A549 treated with dexamethasone at 1 μM for 4 hours (cell line): ENCODE measurements at places on chromosomes 6 and 20. TPM values are rescaled to one million over a fixed set of nuclear protein-coding genes. Genes with fewer than 3 reads are reported as not detected.

CDK19 gene
- 4.7 to 8.4 TPM (median 6.9 TPM) in 5 replicates for total RNA-seq

MYCT1 gene
- total RNA-seq = 0.09 TPM in 1 of 5 replicates, not detected in the others

AAR2 gene
- 39.3 to 41.5 TPM (median 40.1 TPM) in 5 replicates for total RNA-seq

LY6G6F gene
- total RNA-seq = not detected in 5 replicates

ARG1 gene
- total RNA-seq = not detected in 5 replicates

MDFI gene
- 0.47 to 0.87 TPM (median 0.61 TPM) in 5 replicates for total RNA-seq

SNAP91 gene
- 0.12 to 0.41 TPM (median 0.17 TPM) in 5 replicates for total RNA-seq

PCNA gene
- total RNA-seq = 344 to 395 TPM (median 370 TPM) in 5 replicates

EIF6 gene
- total RNA-seq = 392 to 434 TPM (median 413 TPM) in 5 replicates

MATN4 gene
- total RNA-seq = 0.03 to 0.14 TPM (median 0.07 TPM) in 5 replicates

ACSS2 gene
- 7.8 to 11.4 TPM (median 10.2 TPM) in 5 replicates for total RNA-seq

ENPP5 gene
- total RNA-seq = not detected in 5 replicates

CFAP61 gene
- total RNA-seq = 0.21 to 0.48 TPM (median 0.40 TPM) in 5 replicates

CCN6 gene
- total RNA-seq = not detected in 5 replicates

ADGRG6 gene
- 43.7 to 81.4 TPM (median 72.2 TPM) in 5 replicates for total RNA-seq

PROKR2 gene
- not detected in 5 replicates for total RNA-seq

ZNF322 gene
- 4.7 to 7.3 TPM (median 5.4 TPM) in 5 replicates for total RNA-seq

PDE7B gene
- total RNA-seq = 0.59 to 1.1 TPM (median 0.73 TPM) in 5 replicates

DLK2 gene
- 4.5 to 7.3 TPM (median 7.0 TPM) in 5 replicates for total RNA-seq

GABRR1 gene
- not detected in 5 replicates for total RNA-seq

CST7 gene
- 0.20 TPM in 1 of 5 replicates, not detected in the others for total RNA-seq

FOXF2 gene
- total RNA-seq = 15.1 to 19.5 TPM (median 18.9 TPM) in 5 replicates
